ENCODE measurements at places on chromosomes 12 and 14.

DNA sequence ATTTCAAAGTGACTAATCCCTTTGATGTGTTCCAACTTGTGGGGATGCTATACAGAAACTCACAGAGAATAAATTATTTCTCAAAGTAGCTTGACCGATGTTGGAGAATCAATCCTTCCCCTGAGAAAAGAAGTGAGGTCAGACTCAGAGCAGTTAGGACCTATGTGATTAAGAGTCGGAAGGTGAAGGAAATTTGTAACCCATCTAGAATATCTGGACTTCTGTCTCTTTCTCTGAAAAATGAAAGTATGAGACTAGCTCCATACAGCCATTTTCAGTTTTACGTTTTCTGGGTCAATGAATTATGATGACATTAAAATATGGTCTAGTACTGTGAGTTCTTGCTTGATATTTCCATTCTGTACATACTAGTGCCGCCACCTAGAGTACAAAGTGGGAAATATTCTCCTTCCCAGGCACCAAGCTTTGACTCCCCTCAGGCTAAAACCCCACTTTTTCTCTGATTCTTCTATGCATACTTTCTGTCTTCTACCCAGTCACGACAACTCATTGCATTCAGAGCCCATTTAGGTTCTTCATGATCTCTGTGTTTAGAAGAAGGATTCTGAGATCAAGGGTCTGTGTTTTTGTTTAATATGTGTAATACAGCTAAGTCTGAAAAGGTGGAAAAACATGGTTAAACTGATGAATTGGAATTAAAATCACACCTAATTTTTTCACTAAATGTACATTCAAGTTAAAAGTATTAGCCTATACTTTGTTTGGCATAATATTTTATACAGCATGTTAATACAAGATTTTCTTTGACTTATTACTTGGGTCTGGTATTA lies 6.9 kb upstream of the NTS start:
- DNase-seq = no peak

GRCh38 chr12:91947459-91947858 lies 198.2 kb downstream of the BTG1 start:
- DNase-seq = no peak

DNA sequence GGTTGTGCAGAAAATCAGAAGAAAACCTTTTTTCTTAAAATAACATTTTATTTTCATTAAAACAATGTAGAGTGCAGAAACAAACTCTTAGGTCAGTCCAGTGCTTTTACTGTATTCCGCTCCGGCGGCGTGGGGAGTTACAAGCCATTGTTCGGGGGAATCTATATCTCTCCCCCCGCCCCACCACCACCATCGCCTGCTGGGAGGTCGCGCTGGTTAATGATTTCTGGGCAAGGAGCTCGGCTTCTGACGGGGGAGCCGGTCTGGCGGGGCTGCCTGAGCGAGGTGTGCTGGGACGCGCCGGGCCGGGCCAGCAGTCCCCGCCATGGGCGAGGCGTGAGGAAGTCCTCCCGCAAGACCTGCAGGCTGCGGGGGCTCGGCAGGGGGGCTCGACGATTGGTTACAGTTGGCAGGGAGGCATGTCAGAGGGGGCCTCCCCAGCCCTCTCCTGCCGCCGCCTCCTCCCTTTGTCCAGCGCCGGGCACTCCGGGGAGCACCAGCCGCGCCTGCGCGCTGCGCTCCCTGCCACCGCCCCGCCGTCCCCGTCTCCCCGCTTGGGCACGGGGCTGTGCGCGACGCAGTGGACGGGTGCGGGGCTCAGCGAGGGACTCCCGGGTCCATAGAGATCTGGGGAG lies 1.0 kb upstream of the DUSP6 start:
- DNase-seq = no peak

GRCh38 chr12:93938317-93938716 lies 210.1 kb upstream of the PLXNC1 start:
- no peak for DNase-seq

DNA sequence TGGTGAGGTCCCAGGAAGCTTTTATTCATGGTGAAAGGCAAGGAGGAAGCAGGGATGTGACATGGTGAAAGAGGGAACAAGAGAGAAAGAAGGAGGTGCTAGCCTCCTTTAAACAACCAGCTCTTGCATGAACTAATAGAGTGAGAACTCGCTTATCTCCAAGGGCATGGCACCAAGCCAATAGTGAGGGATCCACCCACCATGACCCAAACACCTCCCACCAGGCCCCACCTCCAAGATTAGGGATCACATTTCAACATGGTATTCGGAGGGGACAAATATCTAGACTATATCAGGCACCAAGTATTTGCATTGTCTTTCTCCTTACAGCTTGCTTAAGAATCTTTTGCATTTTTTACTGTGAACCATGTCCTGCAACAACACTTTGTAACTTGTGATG lies 91.9 kb upstream of the DHRS4 start:
- no peak for DNase-seq

DNA sequence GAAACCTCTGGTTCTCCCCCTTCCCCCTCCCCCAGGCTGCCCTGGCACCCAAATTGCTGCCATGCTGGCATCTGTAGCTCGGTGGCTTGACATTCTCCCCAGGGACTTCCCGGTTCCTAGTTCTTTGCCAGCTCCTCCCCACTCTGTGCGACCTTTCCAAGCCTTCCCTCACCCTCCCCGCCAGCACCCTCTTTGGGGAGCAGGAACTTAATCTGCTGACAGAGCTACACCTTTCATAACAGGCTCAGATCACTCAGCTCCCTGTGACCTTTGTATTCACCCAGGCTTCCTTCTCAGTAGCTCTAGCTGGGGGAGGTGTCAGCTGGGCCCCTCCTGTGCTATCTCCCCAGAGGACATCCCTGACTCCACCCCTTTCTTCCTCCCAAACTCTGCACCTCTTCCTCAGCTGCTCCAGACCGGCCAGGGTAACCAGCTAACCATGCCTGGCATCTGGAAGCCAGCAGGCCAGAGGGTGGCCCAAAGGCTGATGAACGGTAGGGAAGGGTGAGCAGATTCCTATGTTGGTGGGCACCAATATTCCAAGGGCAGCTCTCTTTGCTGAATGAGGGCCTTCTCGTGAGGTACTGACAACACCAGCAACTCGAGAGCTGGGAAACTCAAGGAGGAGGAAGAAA lies 1.8 kb upstream of the COX14 start:
- DNase-seq = no peak

DNA sequence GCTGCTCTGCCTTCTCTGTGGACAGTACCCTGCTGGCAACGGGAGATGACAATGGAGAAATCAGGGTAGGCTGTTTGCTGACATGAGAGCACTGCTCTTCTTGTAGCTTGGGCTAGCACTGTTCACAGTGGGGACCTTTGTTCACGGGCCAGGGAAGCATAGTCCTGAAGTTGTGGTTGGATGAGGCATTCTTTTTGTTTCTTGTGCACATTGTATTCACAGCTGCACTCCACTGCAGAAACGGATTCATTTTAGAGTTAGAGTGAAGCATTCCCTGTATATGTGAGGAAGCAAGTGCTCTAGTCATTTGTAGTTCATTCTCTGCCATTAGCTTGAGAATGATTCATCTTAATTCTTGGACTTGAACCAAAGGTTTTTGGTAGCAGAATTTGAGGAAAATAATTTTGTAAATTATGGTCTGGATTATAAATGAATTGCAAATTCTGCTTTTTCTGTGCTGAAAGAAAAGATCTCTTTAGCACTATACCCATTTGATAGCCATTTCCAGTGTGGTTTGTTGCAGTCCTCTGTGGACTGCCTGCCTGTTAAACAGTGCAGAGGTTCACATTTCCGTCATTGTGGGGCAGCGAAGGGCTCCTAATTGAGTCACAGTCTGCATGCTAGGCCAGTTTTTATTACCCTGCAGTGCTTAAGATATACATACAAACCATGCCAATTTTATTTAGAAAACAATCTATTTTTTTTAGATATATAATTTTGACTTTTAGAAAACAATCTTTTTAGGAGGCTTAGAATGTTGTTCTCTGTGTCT lies 80.6 kb downstream of the APAF1 start:
- no peak for DNase-seq

DNA sequence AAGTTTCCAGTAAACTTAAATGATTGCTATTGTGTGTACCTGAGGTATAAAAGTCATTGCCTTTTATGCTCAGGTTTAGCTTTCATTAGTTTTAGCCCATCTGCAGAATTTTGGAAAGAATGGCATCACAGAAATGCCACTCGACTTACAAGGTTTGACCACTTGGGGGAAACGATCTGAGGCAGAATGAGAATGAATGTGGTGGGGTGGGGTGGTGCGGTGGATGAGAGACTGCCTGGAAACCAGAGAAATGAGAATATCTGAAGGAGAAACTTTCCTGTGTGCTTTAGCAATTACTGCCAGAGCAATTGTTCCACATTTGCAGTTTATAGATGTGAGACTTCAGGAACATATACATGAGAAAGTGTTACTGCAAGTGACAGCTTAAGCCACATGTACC lies 225.4 kb upstream of the PDE3A start:
- no peak for DNase-seq

GRCh38 chr14:68506645-68507419 lies 286.0 kb downstream of the ZFP36L1 start:
- peak; percentile 20 for DNase-seq

DNA sequence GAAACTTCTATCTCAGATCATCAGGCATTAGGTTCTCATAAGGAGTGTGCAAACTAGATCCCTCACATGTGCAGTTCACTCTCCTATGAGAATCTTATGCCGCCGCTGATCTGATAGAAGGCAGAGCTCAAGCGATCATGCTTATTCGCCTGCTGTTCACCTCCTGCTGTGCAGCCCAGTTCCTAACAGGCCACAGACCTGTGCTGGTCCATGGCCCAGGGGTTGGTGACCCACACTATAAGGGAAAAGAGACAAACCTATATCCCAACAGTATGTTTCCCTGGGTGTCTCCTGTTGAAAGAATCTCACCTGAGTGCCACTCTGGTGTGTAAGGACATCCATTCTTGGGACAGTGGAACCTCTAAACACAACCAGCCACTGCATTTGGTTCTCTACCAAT lies 186.3 kb downstream of the RIMBP2 start:
- DNase-seq = no peak

DNA sequence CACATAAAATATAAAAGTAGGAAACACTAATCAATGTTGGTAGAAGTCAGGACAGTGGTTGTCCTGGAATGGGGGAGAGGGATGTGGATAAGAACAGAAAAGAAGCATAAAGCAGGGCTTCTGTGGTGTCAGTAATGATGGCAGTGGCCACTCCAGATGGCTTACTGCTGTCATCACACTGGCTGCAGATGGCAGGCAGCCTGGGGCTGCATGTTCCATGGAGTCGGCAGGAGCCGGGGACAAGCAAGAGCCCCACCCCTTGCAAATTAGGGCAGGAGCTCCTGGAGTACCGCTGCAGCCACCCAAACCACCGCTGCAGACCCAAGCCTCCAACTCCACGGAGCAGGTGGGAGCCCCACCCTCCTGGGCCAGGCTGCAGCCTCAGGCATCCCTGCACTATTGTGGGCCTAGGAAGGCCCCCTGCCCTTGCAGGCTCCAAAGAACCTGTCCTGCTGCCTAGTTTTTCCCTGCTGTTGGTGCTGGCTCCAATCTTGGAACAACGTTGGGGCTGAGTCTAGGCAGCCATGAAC lies 28.8 kb upstream of the SLC5A8 start:
- no peak for DNase-seq

GRCh38 chr12:55681142-55682077 lies 26.3 kb downstream of the ITGA7 start:
- no peak for DNase-seq

DNA sequence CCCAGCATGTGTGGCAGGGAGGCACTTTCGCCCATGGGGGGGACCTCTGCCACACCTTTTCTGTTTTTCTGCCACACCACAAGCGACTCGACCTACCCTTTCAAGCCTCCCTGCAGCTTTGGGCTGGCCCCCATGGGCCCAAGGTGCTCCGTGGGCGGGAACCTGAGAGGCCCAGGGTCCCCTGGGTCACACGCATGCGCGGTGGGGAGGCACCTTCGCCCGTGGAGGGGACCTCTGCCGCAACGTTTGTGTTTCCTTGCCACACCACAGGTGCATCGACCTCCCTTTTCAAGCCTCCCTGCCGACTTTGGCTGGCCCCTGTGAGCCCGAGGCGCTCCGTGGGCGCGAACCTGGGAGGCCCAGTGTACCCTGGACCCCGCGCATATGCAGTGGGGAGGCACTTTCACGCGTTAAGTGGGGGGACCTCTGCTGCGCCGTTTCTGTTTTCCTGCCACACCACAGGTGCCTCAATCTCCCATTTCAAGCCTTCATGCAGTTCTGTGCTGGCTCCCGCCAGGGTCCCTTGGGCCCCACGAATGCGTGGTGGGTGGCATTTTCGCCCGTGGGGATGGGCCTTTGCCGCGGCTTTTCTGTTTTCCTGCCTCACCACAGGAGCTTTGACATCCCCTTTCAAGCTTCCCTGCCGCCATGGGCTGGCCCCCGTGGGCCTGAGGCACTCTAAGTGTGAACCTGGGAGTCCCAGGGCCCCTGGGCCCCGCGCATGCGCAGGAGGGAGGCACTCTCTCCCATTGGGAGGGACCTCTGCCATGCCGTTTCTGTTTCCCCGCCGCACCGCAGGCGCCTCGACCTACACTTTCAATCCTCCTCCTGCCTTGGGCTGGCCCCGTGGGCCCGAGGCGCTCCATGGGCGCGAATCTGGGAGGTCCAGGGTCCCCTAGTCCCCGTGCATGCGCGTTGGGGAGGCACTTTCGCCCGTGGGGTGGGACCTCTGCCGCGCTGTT lies 332.2 kb downstream of the ALG10 start:
- no peak for DNase-seq

DNA sequence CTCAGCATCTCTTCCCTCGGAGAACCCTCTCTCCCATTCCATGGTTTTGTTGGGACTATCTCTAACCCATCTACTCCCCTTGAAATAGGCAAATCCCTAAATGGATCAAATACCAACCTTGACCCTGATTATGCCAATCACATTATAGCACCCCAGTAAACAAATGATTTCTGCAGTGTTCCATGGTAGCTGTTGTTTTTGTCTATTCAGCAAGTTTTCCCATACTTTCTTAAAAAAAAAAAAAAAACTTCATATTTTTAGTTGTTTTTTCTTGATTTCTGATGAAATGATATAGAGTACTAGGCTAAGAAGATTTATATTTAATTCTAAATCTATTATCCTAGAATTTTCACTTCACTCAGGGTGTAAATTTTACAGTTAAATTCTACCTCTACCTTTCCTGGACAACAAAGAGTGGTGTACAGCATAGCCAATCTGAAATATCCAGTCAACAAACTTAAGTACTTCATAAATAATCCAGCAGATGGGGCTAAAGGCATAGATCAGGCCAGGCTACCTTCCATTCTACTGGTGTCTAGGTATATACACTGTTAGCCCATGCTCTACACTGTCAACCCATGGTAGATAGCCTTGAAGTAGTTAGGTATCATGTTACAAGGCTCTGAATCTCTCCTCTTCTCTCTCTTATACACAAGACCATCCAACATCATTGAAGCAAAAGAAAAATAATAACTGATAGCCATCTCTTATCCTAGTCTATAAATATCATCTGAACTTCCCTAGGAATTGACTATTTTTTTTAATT lies 82.2 kb downstream of the PLEKHG7 start:
- DNase-seq = peak; percentile 54

- no peak for DNase-seq
These were observed 86.9 kb downstream of the EPS8 start for GRCh38 chr12:15702276-15702675.

- DNase-seq = no peak
These were observed 457.7 kb upstream of the TMEM132C start for GRCh38 chr12:127809275-127809674.

- DNase-seq = no peak
These were observed 5.3 kb downstream of the ISCU start for GRCh38 chr12:108567406-108568337.
